ENCODE measurements at places on chromosomes 3 and 15. TPM values are rescaled to one million over a fixed set of nuclear protein-coding genes. Genes with fewer than 3 reads are reported as not detected.

SYNPR gene
- total RNA-seq, result not detected

EPHA6 gene
- total RNA-seq, result not detected

LARP6 gene
- 78.3 TPM for total RNA-seq

RPP25 gene
- under 0.01 TPM for total RNA-seq

CIB2 gene
- total RNA-seq, result 2.5 TPM

GREM1 gene
- 848 TPM for total RNA-seq

COPS2 gene
- total RNA-seq, result 75.6 TPM

SPINT1 gene
- total RNA-seq, result 0.56 TPM

PEAK1 gene
- 43.9 TPM for total RNA-seq

WDR93 gene
- total RNA-seq, result not detected

AHSG gene
- total RNA-seq, result not detected

PRSS50 gene
- not detected for total RNA-seq

TM4SF18 gene
- under 0.01 TPM for total RNA-seq

CCDC9B gene
- total RNA-seq, result 19.7 TPM

HYKK gene
- total RNA-seq, result 5.6 TPM

TEX9 gene
- 1.4 TPM for total RNA-seq

DCP1A gene
- 30.1 TPM for total RNA-seq

RAD18 gene
- total RNA-seq, result 22.2 TPM

CD86 gene
- not detected for total RNA-seq

SLC28A2 gene
- not detected for total RNA-seq

PLD1 gene
- total RNA-seq, result 9.2 TPM

MYEF2 gene
- total RNA-seq, result 4.5 TPM

LRRN1 gene
- total RNA-seq, result under 0.01 TPM

BFSP2 gene
- not detected for total RNA-seq

TMEM40 gene
- not detected for total RNA-seq

ERICH6 gene
- total RNA-seq, result not detected

TMEM87A gene
- 45.3 TPM for total RNA-seq

P2RY1 gene
- under 0.01 TPM for total RNA-seq

CD80 gene
- total RNA-seq, result not detected

FSTL1 gene
- total RNA-seq, result 1,097 TPM

SLC24A5 gene
- total RNA-seq, result not detected

PKM gene
- 3,859 TPM for total RNA-seq

ACP3 gene
- total RNA-seq, result 0.54 TPM

CHRFAM7A gene
- not detected for total RNA-seq

PLOD2 gene
- 117 TPM for total RNA-seq

AP3B2 gene
- not detected for total RNA-seq

MASP1 gene
- total RNA-seq, result 13.1 TPM

RNF168 gene
- 18.1 TPM for total RNA-seq

PARP15 gene
- not detected for total RNA-seq

CGNL1 gene
- total RNA-seq, result under 0.01 TPM

PLSCR5 gene
- not detected for total RNA-seq

MUSTN1 gene
- total RNA-seq, result not detected

SPATA12 gene
- total RNA-seq, result under 0.01 TPM

GOLGA8N gene
- total RNA-seq, result 0.83 TPM

PCLAF gene
- total RNA-seq, result 34.2 TPM

TM4SF4 gene
- 1.6 TPM for total RNA-seq

DNAH12 gene
- total RNA-seq, result under 0.01 TPM

RAMAC gene
- total RNA-seq, result 29.6 TPM

SLC12A1 gene
- not detected for total RNA-seq
